Activated CD4-positive, alpha-beta T cell treated with anti-CD3 and anti-CD28 coated beads for 1 hour (primary cell): ENCODE measurements at places on chromosomes 16 and 17.
A peak's percentile ranks its signal among the peaks of the same experiment; 100 is the strongest.

GRCh38 chr17:559551-560431 lies 154.8 kb downstream of the VPS53 start:
- no peak for DNase-seq

- peak; percentile 66 for DNase-seq
Measured at GRCh38 chr17:37490022-37490587, 414 bp downstream of the DUSP14 start.

DNA sequence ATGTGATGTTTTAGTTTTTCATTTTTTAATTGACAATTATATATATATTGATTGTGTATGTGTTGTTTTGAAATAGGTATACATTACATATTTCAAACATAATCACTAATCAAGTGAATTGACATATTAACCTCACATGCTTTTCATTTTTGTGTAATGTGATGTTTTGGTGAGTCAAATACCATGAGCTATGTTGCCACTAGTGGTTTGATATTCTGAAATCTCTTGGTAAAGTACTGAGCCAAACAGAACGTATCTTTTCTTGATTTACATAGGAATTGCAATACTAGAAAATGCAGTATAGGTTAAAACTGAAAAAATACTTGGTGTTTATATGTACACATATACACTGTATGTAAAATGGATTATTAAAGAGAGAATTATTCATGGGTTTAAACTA lies 65.2 kb upstream of the SIAH1 start:
- DNase-seq: no peak

DNA sequence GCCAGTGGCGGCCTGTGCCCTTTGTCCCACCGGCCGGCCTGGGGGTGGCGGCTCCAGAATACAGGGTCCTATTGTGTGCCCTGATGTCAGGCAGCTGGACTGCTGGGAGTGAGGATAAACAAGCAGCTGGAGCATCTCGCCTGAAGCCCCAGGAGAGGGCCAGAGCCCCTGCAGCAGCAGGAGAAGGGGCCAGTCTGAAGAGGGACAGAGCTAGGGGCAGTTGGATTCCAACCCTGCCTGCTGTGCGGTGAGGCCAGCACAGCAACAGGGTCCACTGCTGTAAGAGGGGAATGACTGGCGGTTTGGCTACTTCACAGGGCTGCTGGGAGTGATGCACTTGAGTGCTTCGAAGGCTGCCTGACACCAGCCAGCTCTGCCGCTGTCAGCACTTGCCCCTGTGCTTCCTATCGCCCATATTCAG lies 25.0 kb downstream of the RAB11FIP4 start:
- no peak for DNase-seq

- DNase-seq: no peak
Measured at GRCh38 chr17:4901648-4902344, 1.1 kb downstream of the CHRNE start.

- DNase-seq: no peak
Measured at GRCh38 chr16:74603848-74604247, 3.1 kb downstream of the GLG1 start.

- no peak for DNase-seq
Measured at GRCh38 chr17:38415250-38416194, 12.7 kb upstream of the ARHGAP23 start.

DNA sequence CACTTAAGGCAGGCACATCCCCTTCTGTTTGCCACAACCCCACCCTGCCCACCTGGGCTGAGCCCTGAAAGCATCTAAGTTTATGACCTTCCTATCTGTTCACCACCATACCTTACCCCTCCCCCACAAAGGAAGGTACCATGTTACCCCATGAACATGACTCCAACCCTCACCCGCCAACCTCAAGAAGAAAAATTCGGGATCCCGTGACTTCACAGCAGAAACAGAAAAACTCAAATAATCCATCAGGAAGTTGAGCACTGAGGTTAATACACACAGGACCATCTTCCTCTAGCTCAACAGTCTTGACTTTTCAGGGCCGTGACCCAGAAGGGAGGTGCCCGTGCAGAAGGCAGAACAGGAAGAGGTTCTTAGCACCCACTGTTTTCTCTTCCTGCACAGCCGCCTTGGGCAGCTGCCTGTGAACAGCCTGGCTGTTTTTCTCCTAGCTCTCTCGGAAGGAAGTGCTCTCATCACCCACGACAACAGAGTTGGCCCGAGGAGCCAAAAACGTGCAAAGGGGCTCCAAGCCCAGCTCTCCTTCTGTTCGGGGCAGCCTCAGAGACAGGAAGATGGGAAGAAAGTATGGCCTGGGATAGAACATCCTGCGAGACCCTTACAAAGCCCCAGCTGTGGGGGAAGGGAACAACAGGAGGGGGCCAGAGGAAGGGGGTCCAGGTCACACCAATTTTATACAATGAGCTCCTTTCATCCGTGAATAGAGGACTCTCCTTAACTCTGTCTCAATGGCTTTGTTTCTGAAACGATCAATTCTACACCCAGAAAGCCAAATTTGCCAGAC lies 101.1 kb downstream of the XYLT1 start:
- DNase-seq: peak; percentile 49

GRCh38 chr17:80389011-80389995 lies 25.7 kb upstream of the ENDOV start:
- no peak for DNase-seq

GRCh38 chr17:35167666-35168065 lies 20.0 kb downstream of the UNC45B start:
- DNase-seq: no peak

DNA sequence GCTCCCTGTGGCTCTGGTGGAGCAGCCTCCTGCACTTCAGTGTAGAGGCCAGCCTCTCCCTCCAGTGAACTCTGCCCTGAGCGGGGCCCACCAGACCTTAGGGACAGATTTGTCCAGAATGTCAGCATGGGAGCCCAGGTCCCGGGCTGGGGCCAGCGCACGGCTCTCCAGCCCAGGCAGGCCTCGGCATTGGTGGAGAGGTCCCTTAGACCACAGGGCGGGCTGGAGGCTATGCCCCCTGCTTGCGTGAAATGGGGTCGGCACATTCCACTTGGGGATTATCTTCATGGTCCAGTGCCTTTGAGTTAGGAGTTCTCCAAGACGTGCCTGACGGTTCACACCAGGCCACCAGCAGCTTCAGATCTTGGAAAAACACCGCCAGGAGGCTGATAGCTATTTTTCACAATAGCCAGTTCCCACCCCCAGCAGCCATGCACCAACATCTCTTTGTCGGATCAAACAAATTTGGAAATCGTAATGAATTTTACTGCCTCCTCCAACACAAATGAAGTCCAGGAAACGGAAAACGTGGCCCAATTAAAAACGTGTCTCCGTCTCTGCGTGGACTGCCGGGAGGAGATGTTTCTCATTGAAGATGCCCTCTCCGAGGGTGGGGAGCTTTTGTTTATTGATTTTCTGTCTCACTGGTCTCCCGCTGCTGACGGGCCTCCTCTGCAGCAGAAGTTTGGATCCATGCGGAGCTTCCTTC lies 110.0 kb upstream of the CIBAR2 start:
- no peak for DNase-seq
